ENCODE measurements at places on chromosomes 3 and 15.

DNA sequence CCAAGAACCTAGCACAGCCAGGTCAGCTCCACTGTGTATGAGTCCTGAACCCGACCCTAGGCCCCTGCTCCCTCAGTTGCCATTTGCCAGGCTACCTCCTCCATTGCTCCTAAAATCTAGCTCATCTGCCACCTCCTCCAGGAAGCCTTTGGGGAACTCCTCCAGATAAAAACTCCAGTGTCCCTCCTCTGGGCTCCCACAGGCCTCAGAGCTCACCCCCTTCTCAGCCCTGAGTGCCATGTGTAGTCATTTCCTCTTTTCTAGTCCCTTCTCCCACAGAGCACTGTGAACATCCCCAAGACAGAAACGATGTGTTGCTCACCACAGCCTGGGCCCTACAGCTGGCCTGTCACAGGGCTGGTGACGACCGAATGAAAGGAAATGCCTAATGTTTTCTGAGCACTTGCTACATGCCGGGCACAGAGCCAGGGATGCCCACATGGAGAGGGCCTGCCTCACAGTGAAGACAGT lies 61.0 kb downstream of the IQSEC1 start:
- DNase-seq = no peak

DNA sequence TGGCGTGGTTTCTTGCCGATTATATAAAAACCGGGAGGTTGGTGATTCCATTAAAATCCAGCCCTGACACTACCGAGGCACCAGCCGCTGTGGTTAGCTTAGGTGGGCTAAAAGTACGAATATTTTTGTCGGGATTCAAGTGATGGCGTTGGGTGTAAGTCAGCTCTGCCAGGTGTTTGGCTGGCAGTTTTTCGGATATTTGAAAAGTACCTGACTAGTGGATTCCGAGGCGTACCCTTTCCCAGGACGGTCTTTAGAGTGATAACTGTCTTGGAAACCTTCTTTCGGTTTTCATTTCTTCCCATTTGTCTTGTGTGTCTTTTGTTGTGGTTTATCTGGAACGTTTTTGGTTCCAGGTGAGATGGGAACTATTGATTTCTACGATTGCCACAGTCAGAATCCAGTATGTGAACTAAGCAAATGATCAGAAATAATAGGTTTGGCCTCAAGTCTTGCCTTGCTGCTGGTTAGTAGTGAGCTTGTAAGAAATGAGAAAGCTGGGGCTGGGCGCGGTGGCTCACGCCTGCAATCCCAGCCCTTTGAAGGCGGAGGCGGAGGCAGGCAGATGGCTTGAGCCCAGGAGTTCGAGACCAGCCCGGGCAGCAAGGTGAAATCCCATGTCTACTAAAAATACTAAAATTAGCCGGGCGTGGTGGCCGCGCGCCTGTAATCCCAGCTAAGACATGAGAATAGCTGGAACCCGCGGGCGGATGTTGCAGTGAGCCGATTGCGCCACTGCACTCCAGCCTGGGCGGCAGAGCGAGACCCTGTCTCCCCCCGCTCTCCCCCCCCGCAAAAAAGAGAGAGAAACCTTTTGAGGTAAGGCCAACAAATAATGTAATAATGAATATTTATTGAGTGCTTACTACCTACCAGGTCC lies 1.4 kb downstream of the FYTTD1 start:
- no peak for DNase-seq

DNA sequence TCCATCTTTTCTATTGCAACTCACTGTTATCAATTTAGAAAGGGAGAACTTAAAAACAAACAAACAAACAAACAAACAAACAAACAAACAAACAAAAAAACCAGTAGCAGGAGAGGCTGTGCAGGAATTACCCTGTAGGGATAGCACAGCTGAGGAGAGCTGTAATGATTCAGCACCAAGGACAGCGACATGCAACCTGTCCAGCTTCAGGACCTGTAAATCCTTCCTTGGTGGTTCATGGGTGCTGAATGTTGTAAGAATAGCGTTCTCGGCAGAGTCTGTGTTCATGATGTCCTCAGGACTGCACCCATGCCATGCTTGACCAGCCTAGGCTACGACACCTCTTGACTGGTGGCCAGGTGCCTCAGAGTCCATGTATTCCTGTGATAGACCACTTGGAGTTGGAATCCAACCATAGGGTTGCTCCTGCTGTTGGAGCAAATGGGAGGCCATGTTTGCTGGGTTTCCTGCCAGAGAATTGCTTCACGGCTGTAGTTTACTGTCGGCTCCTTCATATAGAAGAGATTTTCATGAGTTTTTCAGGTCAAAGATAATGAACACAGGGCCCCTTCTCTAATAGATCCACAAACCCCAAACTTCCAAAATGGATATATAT lies 65.9 kb downstream of the CACNA2D3 start:
- no peak for DNase-seq

DNA sequence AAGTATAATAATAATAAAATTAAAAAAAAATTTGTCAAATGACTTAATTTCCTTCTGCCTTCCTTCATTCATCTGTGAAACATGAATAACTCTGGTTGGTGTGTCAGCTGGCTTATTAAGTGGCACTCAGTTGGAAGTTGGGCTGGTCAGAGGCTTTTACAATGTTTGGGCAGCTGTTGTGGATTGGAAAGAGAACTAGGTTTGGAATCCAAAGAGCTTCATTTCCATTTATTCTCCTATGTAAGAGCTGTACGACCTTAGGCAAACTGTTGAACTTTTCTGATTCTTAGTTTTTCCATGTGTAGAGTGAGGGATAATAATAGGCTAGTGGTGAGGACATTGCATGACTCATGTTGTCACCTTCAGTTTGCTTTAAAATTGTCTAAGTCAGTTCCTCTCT lies 606.7 kb downstream of the PDCD6IP start:
- no peak for DNase-seq

- DNase-seq = no peak
Measured at GRCh38 chr3:176490357-176490756, 706.9 kb downstream of the TBL1XR1 start.

GRCh38 chr3:8365541-8365940 lies 136.1 kb upstream of the LMCD1 start:
- no peak for DNase-seq

GRCh38 chr3:109050591-109051167 lies 67.3 kb downstream of the MORC1 start:
- no peak for DNase-seq

GRCh38 chr3:95731753-95732152 lies 1082.6 kb upstream of the EPHA6 start:
- no peak for DNase-seq

DNA sequence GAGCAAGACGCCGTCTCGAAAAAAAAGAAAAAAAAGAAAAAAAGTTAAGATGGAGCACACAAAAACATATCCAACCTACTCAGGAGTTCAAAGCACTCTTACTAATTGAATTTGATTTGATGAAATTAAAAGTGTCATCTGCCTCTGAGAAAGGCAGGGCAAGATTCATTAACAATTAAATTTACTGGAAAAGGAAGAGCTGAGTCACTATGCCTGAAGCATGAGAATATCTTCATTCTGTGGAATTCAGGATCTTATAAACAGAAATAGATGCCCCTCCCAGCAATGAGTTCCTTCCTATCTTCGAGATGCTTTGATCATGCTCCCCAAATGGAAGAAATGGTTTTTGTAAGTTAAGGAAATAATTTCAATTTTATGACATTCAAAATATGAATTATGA lies 61.0 kb upstream of the ST3GAL6 start:
- DNase-seq = no peak

DNA sequence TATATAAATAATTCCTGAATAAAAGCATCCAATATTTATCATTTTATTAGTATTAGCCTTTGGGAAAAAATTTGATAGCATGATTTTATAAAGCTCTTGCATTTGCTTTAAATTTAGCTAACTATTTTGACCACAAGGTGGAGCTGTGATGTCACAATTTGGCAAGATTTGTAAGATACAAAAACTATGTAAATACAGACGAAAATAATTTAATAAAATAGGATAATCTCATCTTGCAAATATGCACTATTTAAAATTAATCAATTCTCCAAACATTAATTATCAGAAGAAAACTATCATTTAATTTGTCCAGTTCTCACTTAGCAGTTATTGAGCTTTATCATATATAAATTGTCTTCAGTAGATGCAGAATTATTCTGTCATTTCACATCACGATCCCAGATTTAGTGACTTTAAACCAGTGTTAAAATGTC lies 95.4 kb downstream of the PLOD2 start:
- peak; percentile 9 for DNase-seq

GRCh38 chr3:43784640-43785011 lies 93.9 kb downstream of the ABHD5 start:
- DNase-seq = no peak

DNA sequence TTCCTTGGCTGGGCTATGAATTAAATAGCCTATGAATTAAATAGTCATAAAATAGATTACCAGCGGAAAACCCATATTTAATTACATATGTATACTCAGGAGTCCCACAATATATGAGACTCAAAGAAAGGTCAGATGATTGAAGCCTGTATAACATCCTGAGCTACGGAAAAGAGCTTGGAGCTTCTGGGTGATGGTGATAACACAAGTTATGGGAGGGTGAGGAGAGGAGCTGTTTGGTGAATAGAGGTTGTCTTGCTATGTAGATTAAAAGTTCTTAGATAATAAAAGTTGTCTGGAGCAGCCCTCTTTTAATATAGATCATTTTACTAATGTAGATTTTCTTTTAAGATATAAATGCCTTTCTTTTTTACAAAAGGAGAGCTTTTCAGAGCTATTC lies 1.8 kb downstream of the PML start:
- no peak for DNase-seq

DNA sequence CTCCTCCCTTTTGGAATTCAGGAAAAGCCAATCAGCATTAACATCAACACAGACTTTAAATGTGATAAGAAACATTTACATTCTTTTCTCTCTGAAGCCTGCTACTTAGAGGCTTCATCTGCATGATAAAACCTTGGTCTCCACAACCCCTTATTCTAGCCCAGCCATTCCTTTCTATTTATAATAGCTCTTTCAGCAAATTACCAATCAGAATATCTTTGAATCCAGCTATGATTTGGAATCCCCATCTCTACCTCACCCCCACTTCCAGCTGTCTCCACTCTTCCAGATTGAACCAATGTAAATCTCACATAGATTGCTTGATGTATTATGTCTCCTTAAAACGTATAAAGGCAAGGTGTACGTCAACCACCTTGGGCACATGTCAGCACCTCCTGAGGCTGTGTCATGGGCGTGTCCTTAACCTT lies 139.7 kb downstream of the TUSC7 start:
- DNase-seq = no peak

DNA sequence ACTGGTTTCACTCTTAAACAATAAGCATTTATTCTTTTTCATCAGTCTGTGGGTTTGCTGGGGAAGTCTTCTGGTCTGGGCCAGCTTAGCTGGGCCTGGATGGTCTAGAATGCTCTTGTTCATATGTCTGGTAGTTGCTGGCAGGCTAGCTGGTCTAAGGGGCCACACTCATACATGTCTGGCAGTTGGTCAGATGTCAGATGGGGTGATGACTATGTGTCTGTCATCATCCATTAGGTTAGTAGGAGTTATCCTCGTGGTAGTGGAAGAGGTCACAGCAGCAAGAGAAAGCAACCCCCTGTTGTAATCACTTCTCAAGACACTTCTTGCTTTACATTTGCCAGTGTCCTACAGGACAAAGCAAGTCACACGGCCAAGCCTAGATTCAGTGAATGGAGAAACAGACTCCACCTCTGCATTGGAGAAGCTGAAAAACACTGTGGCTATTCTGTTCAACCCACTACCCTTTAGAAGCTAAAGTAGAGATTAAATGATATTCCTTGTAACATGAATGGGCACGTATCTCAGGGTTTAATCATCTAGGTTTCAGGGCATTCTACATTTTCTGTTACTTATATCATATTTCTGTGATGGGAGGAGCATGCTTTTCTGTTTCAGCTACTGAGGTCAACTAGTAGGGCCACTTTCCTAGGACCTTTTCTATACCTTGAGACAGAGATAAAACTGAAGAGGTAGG lies 5.5 kb upstream of the ARID3B start:
- no peak for DNase-seq

- DNase-seq = no peak
Measured at GRCh38 chr3:80870476-80871041, 890.9 kb downstream of the GBE1 start.

DNA sequence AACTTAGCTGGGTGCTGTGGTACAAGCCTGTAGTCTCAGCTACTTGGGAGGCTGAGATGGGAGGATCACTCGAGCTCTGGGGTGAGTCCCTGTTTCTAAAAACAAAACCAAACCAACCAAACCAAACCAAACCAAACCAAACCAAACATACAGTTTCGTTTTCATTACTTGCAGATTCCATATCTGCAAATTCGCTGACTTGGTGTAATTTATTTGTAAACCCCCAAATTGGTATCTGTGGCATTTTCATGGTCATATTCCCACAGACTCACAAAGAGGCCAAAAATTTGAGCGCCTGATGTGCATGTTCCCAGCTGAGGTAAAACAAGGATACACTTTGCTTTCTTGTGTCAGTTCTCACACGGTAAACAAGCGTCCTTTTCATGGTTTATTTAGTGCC lies 1138.3 kb downstream of the ROBO1 start:
- DNase-seq = no peak

GRCh38 chr15:45448066-45448915 lies 69.9 kb upstream of the GATM start:
- no peak for DNase-seq

DNA sequence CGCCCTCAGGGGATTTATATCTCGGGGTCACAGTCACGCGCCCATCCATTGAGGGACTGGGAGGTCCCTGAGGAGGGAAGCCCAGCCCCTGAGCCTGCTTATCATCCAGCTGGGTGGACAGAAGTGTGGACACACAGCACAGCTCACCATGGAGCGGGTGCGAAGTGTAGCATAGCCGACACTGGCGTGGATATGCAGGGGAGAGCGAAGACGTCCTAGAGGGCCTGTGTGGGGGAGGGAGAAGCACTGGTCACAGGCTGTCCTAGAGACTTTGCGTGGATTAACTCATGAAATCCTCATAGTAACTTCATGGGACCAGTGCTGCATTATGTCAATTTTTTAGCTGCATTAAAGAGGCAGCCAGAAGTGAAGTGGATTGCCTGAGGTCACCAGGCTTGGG lies 26.1 kb upstream of the PLXND1 start:
- DNase-seq = no peak

- DNase-seq = no peak
Measured at GRCh38 chr3:64144241-64144900, 80.9 kb downstream of the PRICKLE2 start.

DNA sequence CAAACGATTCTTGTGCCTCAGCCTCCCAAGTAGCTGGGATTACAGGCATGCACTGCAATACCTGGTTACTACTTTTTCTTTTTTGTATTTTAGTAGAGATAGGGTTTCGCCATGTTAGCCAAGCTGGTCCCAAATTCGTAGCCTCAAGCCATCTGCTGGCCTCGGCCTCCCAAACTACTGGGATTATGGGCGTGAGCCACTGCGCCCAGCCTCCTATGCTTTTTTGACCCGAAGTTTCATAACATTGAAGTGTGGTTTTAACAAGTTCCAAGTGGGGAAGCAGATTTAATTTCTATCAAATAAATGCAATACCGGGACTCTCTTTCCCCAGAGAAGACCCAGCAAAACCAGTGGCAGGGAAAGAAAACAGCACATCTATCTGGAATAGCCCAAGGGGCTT lies 13.7 kb downstream of the SH3BP5 start:
- no peak for DNase-seq

GRCh38 chr3:109269577-109270275 lies 46.6 kb downstream of the DPPA2 start:
- DNase-seq = no peak

GRCh38 chr3:117566926-117567325 lies 857.3 kb downstream of the TUSC7 start:
- DNase-seq = no peak

- no peak for DNase-seq
Measured at GRCh38 chr3:187960820-187961219, 193.1 kb upstream of the LPP start.

All from BJ (cell line).